ENCODE measurements at places on chromosomes 7 and 10.

DNA sequence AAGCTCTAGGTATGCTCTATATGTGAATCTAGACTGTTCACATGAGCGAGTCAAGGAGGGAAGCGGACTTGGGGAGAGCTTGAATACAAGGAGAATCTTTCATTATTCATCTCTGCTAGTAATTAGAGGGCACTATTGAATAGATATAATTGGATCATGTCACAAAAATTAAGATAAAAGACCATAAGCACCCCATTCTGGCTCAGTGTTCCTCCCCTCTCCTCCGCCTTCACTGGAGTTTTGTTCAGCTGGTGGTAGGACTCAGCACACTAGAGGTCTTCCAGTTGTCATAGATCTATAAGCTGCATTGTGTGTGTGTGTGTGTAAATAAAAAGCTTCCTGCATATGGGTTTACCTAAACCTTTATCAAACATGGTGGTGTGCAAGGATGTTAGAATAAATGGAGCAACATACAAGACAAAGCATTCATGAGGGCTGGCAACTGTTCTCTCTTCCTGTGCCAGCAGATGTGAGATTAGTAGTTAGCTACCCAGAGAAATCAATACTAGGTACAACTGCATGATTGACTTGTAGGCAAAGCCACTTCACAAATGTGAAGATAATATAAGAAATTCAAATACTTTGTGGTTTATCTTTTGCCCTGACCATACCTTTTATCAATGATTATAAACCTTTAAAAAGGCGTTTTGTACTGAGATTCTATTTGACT lies 142.6 kb downstream of the CREB5 start:
- DNase-seq, result no peak

DNA sequence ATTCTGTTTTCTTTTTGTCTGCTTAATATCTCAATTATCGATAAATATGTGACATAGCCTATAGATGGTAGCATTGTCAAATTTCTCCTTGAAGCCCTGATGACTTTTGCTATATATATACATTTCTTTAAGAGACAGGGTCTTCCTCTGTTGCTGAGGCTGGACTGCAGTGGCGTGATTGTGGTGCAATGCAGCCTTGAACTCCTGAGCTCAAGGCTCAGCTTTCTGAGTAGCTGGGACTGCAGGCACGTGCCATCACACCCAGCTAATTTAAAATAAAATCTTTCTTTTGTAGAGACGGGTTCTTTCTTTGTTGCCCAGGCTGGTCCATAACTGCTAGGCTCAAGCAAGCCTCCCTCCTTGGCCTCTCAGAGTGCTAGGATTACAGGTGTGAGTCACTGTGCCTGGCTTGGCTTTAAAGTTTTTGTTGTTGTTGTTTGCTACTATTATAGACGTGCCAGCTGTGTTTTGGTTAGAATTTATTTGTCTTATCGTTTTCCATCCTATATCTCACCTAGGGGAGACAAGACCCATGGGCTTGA lies 7.0 kb downstream of the UMAD1 start:
- DNase-seq, result no peak

DNA sequence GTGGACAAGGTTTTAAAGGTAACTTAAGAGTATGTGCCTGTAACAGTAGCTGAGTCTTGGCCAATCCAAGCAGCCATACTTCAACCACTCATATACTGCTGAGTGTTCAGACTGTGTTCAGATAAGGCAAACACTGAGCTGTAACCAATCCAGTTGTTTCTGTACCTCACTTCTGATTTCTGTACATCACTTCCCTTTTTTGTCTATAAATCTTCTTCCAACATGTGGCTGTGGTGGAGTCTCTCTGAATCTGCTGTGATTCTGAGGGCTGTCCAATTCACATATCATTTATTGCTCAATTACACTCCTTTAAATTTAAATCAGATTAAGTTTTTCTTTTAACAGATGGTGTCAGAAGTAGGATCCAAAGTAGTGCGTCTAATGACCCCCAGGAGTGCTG lies 149.5 kb upstream of the PHF14 start:
- no peak for DNase-seq

DNA sequence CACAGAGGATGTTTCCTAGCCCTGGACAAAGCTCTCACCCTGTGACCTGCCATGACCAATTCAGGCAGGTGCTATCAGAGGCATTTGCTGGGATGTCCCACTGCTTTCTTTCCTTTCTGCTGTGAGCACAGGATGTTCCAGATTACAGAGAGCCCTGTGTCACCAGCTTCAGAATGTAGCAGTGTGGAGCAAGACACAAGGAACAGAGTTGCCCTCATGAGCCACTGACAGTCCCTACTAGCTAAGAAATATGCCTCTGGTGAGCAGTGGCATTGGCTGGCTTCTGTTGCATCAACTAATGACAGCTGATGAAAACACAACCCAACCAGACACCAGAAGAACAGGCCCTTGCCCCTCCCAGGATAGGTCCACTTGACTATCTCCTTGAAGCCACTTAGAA lies 337.2 kb downstream of the TNS3 start:
- no peak for DNase-seq

DNA sequence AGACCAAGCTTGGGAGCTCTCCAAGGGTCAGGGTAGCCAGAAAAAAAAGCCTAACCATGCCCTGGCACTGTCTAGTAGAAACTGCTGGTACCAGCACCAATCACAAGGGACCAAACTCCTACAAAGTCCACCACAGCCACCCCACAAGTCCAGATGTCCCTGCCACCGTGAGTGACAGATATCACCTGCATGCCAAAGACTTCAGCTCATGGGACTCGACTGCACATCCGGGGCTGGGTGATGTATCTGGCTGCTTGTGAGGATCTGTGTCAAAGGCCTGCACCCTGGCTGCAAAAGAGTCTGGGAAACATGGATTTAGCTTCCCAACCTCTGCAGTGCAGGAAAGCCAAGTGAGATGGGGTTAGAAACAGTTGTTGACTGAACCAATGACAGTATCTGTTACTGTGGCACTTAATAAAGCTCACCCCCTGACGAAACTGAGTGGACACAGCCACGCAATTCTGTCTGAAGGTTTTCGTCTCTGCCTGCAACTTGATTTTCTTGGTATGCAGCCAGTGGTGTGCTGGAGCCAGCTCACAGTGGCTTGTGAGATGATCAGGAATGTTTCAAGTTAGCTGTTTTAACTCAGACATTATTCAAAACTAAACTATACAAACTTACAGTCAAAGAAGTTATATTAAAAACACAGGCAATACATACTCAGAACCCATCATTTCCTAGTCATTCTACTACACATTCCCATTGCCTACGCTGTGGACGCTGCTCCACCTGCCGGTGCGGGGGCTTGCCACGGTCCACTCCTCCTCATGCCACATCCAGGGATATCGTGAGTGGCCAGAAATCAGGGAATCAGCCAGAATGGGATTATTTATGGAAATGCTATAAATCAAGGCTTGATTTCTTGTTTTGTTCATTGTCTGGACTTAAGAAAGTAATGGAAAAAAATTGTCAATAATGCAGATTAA lies 9.2 kb downstream of the ZNF488 start:
- peak; percentile 26 for DNase-seq

DNA sequence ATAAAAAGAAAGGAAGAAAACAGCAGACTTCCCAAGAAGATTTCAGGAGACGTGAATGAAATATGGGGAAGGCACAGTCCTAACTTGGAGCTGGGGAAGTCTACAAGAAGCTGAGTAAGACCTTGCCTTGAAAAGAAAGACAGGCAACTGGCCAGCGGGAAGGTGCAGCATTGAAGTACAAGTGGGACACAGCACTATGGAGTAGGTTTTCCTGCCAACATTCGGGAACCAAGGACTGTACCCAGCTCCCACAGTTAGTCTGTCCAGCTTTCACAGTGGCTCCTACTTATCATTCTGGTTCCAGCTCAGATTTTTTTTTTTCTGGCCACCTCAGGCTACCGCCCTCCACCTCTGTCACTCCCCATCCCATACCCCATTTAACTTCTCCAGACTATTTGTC lies 10.0 kb downstream of the HPS1 start:
- no peak for DNase-seq

GRCh38 chr7:77657427-77658224 lies 38.6 kb upstream of the RSBN1L start:
- no peak for DNase-seq

- DNase-seq, result no peak
Measured at GRCh38 chr7:100376066-100376465, 2.8 kb downstream of the PILRA start.

GRCh38 chr7:55127622-55128081 lies 108.8 kb downstream of the EGFR start:
- DNase-seq, result no peak

GRCh38 chr10:86233131-86233530 lies 133.5 kb downstream of the GRID1 start:
- no peak for DNase-seq

DNA sequence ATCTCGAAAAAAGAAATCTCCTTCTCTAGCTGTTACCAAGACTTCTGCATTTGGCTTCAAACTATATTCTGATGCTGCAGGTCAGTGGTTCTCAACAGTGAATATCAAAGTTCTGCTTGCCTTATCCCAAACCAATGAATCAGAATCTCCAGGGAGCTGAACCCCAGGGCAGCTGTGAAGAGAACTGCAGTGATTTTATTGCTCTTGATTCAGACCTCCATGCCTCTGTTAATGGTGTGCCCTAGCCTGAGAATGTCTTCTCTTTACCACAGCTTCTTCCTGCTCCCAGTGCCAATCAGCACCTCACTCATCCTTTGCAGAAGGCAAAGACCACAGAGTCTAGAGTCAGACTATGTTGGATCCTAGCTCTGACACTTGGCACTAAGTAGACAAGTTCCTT lies 46.2 kb upstream of the MRLN start:
- DNase-seq, result no peak

DNA sequence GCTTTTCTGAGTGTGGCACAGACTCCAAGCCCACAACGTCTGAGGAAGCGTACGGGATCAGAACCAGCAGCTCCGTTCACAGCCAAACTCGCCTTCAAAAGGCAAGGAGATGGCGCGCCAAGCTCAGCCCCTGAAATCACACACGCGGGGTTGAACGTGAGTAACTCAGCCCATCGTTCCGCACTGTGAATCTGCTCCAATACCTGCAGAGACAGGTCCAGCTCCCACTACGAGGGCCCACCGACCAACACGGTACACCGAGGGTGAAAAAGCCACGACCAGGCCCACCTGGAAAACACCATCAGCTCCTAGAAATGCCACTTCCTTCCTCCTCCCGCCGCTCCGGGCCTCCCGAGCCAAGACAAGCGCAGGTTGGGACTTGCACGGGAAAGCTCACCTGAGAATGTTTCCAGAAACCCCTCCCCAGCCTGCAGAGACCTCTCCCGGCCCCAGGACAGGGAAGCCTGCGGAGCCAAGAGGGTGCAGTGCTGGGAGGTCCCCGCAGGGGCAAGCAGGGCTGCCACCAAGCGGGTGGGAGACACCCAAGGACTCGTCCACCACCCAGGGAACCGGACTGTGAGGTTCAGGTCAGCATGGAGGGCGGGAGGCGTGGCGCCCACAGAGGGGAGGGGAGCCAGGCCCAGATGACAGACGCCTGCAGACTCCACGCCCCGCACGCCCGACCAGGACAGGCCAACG lies 93.9 kb upstream of the PDGFA start:
- no peak for DNase-seq

DNA sequence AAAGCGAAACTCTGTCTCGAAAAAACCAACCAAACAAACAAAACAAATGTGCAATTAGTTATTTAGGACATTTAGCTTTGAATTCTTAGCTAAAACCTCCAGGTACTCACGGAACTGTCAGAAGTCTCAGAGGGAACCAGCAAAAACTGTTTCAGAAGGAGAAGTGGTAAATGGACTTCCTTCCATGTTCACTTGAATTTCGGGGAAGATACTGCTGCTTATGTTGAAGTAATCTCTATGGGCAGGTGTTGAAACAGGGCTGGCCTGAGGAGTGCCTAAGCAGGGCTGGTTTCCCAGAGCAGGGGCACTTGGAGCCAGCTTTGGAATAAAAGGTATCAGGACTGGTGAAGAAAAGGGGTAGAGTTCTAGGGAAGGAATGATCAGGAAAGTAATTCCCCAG lies 2.4 kb upstream of the EXOC6 start:
- no peak for DNase-seq

DNA sequence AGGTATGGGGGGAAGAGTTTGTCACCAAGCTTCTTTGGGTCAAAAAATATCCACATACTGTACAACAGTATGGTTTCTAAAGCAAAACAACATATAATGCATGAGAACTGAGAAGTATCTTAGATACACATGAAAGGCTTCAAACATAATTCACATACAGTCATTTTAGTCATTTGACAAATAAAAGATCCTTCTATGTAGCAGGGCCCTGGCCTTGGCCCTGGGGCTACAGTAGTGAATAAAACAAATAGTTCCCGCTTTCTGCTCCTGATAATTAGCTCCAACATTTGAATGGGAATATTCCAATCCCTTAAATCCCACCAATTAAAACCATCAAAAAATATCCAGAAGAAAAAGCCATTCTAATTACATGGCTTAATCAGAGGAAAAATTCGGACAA lies 51.3 kb downstream of the MALSU1 start:
- DNase-seq, result no peak

DNA sequence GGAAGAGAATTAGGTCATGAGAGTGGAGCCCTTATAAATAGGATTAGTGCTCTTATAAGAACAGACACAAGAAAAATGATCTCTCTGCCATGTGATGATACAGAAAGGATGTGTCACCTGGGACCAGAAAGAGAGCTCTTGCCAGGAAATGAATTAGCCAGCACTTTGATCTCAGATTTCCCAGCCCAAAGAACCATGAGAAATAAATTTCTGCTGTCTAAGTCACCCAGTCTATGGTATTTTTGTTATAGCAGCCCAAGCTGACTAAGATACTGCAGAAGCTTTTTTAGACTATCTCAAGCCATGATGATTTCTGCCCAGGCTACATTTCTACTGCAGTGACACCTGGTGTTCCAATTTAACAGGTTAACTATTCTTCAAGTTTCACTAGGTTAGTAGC lies 84.8 kb downstream of the RSU1 start:
- DNase-seq, result no peak

- DNase-seq, result no peak
Measured at GRCh38 chr10:60662917-60663614, 115.2 kb upstream of the CDK1 start.

GRCh38 chr10:82554381-82554780 lies 679.4 kb downstream of the NRG3 start:
- no peak for DNase-seq

GRCh38 chr7:81937091-81937490 lies 167.2 kb upstream of the HGF start:
- DNase-seq, result no peak

- DNase-seq, result no peak
Measured at GRCh38 chr7:54811846-54812254, 52.8 kb upstream of the SEC61G start.

- peak; percentile 83 for DNase-seq
Measured at GRCh38 chr10:125060826-125061556, 99.4 kb downstream of the CTBP2 start.

GRCh38 chr10:65196111-65196510 lies 1674.9 kb downstream of the REEP3 start:
- no peak for DNase-seq

DNA sequence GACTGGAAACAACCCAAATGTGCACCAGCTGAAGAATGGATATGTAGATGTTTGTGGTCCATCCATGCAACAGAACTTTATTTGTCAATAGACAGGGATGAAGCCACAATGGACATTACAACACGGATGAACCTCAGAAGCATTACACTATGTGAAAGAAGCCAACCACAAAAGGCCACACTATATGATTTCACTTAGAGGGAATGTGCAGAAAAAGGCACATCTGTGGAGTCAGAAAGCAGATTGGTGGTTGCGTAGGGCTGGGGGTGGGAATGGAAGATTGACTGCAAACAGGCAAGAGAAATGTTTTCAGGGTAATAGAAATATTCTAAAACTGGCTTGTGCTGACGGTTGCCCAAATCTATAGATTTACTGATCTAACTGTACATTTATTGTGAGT lies 34.3 kb upstream of the WASHC2A start:
- no peak for DNase-seq
